ENCODE measurements at places on chromosomes 2 and 18.

GRCh38 chr2:199488772-199489400 is 31.1 kb upstream of the SATB2 start:
- DNase-seq, result peak; percentile 74

DNA sequence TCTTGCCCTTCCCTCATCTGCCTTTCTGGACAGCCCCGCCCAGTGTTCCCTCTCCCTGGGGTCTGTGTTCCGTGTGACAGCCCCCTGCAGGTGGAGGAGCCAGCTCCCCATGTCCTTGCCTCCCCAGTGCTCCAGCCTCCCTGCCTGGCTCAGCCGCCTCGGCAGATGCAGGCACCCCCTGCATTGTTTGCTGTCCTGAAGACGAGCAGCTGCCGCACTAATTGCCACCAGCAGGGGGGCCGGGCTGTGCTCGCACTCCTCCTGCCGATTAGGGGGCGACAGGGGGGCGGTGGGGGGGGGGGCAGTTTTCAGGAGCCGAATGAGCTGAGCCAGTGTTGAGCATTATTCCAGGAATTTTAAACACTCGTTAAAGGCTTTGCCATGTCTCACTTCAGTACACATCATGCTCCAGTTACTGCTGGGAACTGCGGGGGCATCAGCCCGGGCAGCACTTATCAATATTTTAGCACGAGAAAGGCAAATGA is 23.3 kb downstream of the SIX3 start:
- no peak for DNase-seq

GRCh38 chr2:230601510-230601909 is 111.1 kb upstream of the CAB39 start:
- no peak for DNase-seq

DNA sequence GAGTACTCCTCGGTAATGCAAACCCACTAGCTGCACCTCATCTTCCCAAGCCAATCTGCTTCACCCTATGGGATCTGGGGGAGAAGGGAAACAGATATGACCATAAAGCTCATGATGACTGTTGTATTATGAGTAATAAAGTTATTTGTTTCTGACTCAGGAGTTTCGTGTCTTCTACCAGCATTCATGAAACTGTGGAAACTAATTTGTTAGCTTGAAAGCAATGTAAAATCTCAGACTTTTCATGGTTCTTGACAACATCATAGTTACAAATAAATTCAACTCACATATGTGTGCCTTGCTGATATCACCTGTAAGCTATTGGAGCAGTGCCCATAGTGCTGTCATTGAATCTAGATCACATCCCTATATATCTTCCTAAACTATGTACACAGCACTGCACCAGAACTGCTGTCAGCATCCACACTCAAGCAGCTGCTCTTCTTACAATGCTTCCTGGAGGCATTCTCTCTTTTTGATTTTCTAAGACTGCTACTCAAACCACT is 135.6 kb upstream of the KYNU start:
- DNase-seq, result no peak

DNA sequence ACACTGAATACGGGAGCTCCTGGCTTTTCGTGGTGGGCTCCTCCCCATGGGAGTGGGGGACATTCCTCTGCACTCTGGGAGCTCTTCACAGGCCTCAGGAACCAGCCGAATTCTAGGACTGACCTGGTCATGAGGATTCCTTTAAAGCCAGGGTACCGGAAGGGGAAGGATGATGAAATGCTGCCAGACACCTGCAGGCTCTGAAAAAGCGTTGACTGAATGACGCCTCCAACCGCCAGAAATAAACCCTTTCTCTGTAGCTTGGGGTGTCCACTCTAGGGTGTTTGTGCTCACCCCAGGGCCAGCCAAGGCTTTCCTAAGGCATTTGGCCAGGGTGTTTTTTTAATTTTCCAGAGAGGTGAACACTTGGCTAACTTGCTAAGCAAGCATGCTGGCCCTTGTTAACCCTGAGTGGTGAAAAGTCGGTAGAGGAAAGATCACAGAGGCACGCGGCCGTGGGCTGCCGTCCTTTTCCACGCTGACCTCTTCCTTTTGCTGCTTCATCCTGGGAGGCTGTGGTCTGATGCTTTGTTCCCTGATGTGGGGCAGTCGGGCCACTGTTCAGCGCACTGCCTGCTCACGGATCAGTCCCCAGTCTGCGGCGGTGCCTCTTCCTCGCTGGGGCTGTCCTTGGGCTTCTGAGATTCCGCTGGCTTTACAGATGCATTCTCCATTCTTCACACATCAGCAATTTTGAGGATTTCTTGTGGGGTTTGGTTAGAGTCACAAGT is 32.0 kb downstream of the IMPA2 start:
- DNase-seq, result no peak

DNA sequence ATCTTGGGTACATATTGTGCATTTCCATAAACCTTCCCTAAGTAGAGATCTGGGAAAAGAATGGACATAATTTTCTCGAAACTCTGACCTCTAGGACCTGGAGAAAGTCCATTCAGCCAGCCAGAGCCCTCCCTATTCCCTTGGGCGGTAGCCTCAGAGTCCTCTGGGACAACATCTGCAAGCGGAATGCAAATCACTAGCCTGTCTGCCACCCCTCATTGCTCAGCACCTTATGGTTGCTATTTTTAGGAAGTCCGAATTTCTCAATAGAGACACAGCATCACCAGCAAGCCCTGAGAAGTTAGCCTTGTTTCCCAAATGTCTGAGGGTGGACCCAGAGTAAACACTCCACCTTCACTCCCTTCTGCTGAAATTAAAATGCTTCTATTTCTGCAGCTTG is 17.6 kb upstream of the CD28 start:
- no peak for DNase-seq

- DNase-seq, result no peak
These were observed 3.5 kb upstream of the KLHL29 start for GRCh38 chr2:23381485-23381884.

DNA sequence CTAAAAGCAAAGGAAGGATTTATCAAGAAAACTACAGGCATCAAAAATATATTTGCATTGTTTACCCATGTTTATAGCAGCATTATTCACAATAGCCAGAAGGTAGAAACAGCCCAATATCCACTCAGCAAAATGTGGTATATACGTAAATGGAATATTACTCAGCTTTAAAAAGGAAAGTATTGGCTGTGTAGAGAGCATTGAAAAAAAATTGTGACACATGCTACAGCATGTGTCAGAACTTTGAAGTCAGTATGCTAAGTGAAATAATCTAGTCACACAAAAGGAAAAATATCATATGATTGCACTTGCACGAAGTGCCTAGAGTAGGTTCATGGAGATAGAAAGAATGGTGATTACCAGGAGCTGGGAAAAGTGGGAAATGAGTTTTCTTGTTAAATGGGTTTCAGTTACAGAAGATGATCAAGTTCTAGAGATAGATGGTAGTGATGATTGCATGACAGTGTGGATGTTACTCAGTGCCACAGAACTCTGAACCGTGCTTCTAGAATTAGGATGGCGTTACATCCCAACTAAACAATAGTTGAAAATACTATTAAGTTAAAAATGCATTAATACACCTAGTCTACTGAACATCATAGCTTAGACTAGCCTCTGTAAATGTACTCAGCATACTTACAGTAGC is 20.1 kb downstream of the ANKRD12 start:
- DNase-seq, result no peak

DNA sequence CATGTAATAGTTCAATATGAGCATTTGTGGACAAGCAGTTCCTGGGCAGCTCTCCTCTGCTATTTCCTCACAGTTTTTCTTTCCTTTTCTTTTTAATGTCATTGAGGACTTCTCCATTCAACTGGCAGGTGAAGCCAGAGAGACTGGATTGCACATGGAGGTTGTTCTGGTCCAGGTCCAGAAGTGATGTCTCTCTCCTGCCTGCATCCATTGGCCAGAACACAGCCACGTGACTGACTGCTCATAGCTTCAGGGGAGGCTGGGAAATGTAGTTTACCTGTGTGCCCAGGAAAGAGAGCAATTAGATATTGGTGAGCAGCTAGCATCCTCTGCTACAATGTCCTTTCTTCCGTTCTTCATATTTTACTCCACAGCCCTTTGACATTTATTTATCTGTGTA is 20.2 kb upstream of the ADAM23 start:
- no peak for DNase-seq

DNA sequence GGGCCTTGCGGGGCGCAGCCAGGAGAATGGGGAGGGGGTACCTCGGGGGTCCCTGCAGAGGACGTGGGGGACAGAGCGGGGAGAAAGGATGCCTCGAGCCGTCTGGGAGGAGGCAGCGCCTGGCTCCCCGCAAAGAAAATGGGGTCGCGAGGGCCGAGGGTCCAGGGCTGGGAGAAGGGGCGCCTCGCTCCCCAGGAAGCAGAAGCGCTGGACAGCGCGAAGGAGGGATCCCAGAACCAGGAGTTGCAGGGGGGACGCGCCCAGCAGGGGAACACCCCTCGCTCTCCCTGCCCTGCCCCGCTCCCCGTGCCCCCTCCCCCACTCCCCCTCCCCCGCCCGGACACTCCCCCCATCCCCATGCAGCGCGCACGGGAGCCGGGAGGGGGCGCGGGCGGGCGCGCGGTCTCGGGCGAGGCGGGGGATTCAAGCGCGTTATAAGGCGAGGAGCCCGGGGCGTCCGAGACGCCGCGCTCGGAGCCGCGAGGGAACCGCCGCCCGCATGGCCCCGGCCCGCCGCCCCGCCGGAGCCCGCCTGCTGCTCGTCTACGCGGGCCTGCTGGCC is at the start of gene ERFE:
Gene ERFE (plus strand): TSS at position 462 of the 562 bp plus-strand sequence. CDS start 38 bp downstream, at position 500.
- DNase-seq, result peak; percentile 81

DNA sequence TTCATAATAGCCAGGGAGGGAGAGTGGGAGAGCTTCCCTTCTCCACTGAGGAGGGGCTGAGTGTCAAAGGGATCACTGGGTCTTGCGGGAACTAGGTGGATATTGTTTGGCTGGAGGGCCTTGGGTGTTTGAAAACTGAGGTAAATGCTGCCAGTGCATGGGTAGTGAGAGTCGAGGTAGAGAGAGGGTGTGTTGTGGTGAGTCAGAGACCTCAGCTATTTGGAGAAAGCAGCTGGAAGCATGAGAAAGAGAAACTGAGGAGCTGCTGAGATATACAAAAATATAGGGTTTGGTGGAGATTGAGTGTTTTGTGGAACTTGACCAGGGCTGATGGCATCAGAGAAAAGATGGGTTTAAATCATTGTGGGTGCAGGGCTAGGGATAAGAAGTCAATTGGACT is 127.0 kb upstream of the CCDC195 start:
- no peak for DNase-seq

- DNase-seq, result peak; percentile 77
These were observed 86.8 kb downstream of the FMNL2 start for GRCh38 chr2:152421521-152422370.

DNA sequence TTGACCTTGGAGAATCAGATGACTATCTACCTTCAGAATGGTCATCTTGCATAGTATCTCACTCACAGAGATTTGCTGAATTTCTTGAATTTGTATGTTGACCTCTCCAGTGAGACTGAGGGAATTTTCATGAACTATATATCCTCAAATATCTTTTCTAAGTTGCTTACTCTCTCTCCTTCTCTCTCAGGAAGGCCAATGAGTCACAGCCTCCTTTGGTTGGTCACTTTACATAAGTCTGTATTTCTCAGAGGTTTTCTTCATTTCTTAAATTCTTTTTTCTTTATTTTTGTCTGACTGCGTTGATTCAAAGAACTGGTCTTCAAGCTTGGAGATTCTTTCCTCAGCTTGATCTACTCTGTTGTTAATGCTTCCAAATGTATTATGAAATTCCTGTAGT is 51.7 kb downstream of the VIT start:
- no peak for DNase-seq

- DNase-seq, result no peak
These were observed 159.1 kb downstream of the PPP1R1C start for GRCh38 chr2:182144776-182145165.

DNA sequence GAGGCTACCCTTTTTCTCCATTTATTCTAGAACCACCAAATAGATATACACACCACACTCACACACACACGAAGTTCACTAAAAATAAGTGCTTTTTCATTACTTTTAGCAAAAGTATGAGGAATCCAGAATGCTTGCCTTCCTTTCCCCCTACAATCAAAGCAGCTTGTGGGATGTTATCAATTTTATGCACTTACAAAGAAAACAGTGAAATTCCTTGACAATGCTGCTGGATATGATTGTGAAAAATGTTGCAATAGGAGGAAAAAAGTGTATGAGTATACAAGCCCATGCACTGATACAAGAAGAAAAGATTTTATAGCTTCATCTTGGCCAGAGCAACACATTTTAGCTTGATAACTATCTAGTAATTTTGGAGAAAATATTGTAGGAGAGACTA is 269.2 kb downstream of the XIRP2 start:
- DNase-seq, result no peak

- DNase-seq, result no peak
These were observed 9.9 kb downstream of the TMBIM1 start for GRCh38 chr2:218282173-218282991.

GRCh38 chr2:16281451-16282335 is 341.3 kb downstream of the MYCN start:
- DNase-seq, result peak; percentile 76

DNA sequence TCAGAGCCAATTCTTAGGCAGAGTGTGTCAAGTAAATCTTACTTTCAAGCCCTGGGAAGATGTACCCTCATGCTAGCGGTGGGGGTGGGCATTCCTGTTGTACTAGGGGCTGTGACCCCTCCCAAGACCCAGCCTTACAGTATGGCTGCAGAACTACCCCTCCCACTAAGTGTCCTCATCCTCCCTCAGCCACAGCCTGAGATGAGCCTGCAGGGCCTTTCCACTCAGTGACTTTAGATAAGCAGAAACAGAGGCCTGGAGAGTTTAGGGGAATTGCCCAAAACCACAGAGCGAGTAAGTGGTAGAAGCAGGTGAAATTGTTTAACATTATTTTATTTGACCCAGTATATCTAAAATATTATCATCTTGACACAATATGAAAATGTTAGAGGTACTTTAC is 36.6 kb downstream of the TTC32 start:
- peak; percentile 75 for DNase-seq

- DNase-seq, result no peak
These were observed 438.0 kb upstream of the ID2 start for GRCh38 chr2:8243748-8244400.

DNA sequence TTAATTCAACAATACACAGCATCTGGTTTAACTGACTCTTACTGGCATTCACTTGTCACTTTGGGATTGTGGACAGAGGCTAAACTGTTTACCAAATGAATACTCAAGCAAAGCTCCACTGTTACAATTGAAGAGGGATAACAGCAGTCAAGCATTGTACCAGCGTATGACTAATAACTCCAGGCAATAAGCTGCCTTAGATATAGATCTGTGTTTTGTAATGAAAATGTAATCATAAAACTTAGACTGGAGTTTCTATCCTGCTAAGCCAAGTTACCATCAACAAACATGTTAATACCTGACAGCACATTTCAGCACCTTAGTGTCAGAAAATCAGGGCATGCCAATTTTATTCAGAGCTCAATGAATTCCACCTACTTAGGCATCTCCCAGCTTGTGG is 889.5 kb downstream of the EPHA4 start:
- no peak for DNase-seq

- peak; percentile 56 for DNase-seq
These were observed 3.0 kb downstream of the BUB1 start for GRCh38 chr2:110674620-110675555.
